ENCODE measurements at places on chromosomes 6 and 20.
A peak's percentile ranks its signal among the peaks of the same experiment; 100 is the strongest.

- no peak for DNase-seq
Measured at GRCh38 chr6:134902936-134903335, 47.0 kb downstream of the ALDH8A1 start.

GRCh38 chr6:37517411-37517812, 17.7 kb upstream of the CCDC167 start:
- DNase-seq = peak; percentile 48

DNA sequence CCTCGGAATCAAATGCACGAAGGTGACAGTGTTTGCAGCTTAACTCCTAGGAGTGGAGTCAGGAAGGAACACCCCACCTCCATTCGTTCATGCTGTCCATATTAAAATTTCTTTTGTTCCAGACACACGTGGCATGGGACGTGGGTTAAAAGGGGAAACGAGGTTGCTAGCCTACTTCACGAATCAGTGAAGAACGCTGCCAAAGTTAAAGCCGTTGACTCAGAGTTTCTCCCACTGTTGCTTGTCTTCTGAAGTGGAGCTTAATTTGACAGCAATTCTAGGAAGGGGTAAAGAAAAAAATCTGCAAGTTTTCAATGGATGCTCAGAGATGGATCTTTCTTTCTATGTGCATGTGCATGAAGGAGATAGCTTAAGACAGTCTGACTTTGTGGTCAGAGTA, 499.1 kb downstream of the CD83 start:
- DNase-seq = no peak

GRCh38 chr20:40961686-40962640, 66.7 kb upstream of the TOP1 start:
- DNase-seq = no peak

GRCh38 chr6:156056085-156056484, 600.4 kb upstream of the NOX3 start:
- no peak for DNase-seq

- DNase-seq = no peak
Measured at GRCh38 chr6:88492241-88492640, 326.1 kb upstream of the CNR1 start.

- DNase-seq = no peak
Measured at GRCh38 chr6:107786179-107786578, 37.9 kb downstream of the SCML4 start.

- peak; percentile 32 for DNase-seq
Measured at GRCh38 chr20:45406260-45407066, 1.6 kb upstream of the DBNDD2 start.

DNA sequence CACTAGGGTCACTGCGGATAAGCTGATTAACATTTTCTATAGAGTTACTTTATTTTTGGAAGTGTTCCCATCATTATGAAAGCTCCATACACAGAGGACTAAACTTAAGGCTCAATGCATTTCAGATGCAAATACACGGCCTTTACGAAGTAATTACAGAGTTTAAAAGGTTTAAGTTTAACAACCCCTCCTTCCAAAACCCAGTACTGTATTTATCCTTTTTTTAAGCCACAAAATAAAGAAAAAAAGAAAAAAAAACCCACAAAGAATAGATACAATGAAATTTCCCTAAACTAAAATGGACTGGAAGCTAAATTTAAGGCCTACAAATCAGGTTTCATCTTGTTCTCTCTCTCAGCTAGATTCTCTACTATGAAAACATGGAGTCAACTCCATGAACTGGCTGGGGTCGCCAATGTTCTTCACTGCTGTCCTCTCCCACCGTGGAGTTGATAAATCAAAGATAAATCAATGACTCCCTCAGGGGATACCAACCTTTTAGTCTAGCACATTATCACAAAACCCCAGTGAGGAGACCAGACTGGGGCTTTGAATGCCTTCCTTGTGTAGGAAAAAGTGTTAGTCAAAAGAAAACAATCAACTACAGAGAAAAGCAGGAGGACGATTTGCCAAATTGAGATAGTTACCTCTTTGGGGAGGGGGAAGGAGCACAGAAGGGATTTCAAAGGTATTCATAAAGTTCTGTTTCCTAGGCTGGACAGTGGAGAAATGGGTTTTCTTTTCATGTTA, 52.5 kb downstream of the TNFRSF21 start:
- no peak for DNase-seq

GRCh38 chr6:45514454-45515230, 136.9 kb upstream of the SUPT3H start:
- no peak for DNase-seq

DNA sequence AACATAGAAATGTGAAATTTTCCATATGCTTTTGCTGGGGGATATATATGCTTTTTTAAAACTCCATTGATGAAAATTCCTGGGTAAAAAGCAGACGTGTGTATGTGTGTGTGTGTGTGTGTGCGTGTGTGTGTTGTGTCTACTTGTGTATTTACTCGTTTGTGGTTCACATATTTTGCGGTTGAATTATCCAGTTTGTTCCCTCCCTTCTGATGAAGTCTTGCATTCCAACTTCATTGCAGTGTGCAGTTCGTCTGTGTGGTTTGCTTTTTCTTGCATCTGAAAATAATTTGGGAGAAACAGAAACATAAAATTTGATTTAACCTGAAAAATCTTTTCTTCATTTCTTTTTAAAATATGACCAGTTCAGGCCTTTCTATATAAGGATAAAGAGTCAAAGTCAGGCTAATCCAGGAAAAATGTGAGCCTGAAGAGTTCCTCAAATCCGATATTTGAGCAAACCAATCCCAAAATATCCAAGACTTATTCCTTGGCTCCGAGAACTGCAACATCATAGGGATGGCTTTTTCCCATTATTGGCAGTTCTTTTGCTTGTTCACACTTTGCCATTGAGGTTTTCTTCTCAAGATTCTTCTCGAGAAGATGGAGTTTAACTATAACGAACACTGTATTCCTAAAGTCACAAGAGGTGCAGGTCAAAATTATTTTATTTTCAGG, 202.2 kb upstream of the CCN2 start:
- peak; percentile 99 for DNase-seq

GRCh38 chr6:5469101-5469846, 208.0 kb downstream of the FARS2 start:
- DNase-seq = no peak

- no peak for DNase-seq
Measured at GRCh38 chr6:24539416-24539815, 44.6 kb downstream of the ALDH5A1 start.

DNA sequence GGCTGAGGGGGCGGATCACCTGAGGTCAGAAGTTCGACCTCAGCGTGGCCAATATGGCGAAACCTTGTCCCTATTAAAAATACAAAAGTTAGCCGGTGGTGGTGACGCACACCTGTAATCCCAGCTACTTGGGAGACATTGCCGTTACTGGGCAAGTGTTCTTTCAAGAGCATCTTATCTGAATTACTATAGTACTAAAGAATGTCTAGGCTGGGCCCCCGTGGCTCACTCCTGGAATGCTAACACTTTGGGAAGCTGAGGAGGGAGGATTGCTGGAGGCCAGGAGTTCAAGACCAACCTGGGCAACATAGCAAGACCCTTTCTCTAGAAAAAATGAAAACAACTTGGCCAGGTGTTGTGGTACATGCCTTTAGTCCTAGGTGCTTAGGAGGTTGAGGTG, 859 bp upstream of the ZFP57 start:
- no peak for DNase-seq

DNA sequence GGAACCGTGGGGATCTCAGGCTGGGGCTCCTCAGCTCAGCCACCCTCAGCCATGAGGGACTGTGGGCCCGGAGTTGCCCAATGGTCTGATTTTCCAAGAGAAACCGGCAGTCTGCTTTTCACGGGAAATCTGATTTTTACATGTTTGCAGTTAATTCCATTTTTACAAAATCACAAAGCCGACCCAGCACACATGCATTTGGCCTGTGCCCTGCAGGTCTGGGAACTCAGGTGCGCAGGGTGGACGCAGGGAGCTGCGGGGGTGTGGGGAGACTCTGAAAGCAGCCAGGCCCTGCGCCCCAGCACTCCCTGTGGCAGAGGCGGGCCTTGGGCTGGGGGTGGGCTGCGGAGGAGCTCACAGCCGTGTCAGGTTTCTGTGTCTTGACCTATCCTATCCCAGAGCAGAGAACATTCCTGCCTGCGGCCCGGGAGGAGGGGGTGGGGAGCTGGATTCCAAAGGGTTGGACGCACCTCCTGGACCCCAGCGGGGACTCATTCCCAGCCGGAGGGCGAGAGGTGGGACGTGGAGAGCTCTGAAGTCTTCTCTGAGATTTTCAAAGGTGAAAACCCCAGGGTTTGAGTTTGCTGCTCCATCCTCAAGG, 60.6 kb downstream of the ADNP start:
- peak; percentile 85 for DNase-seq

DNA sequence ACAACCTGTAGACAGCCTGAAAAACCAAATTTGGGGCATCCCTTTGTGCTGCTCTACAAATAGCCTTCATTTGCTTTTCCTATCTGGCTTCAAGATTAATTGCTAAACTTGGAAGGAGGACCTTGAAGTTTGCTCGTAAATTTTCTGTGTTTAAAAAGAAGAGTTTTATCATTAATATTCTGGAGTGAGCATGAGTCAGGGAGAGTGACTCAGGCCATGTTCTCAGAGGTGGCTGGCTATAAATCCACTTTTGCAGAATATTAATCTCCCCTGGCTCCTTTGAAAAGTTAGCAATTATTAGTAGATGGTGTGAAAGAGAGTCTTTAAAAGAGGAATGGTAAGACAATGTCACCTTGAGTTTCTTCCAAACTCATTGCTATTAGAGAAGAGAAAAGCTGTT, 91.0 kb downstream of the ANKEF1 start:
- peak; percentile 52 for DNase-seq

- DNase-seq = peak; percentile 28
Measured at GRCh38 chr6:132259070-132259469, 142.2 kb downstream of the MOXD1 start.

DNA sequence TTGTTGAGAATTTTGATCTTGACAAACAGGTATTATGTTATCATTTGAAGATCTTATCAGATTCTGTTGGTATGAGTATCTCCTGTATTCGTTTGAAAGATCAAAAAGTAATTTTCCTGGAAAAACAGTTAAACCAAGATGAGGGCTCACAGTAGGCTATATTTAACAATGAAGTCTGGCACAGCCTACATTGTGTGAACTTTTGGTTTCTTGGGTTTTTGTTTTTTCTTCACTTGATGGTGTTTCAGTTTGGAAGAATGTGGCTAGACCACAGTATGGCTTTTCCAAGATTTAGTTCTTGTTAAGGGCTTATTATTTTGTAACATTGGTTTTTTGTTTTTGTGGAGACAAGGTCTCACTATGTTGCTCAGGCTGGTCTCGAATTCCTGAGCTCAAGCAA, 306.4 kb downstream of the CDKAL1 start:
- peak; percentile 46 for DNase-seq

DNA sequence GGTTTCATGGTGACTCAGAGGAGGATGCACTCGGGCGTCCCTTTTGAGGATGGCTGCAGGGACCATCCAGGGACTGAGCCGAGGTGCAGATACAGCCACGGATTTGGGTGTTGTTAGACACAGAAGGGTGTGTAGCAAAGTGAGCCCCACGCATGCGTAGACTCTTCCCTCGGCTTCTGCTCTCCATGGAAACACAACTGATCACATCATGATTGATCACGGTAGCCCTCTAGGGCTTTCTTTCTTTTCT, 606 bp upstream of the ULBP1 start:
- peak; percentile 67 for DNase-seq

GRCh38 chr6:80182308-80182707, 75.8 kb downstream of the BCKDHB start:
- DNase-seq = peak; percentile 82

GRCh38 chr6:125818225-125818657, 27.5 kb downstream of the NCOA7 start:
- DNase-seq = peak; percentile 9

GRCh38 chr6:47141963-47142362, 99.8 kb upstream of the ADGRF1 start:
- DNase-seq = no peak

GRCh38 chr6:101668496-101669030, 275.1 kb downstream of the GRIK2 start:
- DNase-seq = no peak

- no peak for DNase-seq
Measured at GRCh38 chr20:44354979-44355497, 461 bp upstream of the HNF4A start.

DNA sequence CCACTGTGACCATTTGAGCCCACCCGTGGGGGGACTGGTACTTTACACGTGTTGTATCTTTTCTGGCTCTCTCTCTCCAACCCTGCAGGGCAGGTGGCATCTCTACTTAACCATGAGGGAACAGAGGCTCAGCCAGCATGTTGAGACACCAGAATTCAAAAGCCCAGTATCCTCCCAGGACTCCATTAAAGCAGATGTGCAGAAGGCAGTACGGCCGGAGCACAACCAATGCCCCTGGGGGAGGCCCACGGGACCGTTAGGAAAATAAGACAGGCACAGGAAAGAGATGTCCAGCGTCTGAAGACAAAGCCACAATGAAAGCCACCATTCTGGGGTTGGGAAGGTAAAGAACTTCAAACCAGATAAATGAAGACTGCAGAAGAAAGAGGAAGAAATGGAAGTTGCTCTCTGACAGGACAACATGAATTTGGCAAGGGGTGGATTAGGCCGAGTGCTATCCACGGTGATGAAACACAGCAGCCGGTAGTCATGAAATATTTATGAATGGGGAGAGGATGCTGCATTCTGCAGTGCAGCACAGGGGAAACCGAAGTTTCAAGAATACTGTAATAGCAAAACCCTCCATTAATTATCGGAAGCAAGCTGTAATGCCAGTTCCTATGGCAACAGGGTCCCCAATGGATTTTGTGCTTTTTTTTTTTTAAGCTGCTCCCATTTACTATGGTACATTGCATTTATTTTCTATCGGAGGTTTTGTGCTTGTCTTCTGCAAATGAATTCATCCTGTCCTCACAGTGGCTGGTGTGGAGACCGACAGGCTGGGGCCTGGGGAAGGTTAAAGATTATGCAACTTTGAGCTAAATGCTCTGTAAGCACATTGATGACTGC, 179.4 kb downstream of the NRN1 start:
- no peak for DNase-seq

GRCh38 chr20:6566821-6567220, 200.7 kb upstream of the BMP2 start:
- peak; percentile 93 for DNase-seq

- peak; percentile 47 for DNase-seq
Measured at GRCh38 chr20:12047838-12048432, 130.2 kb downstream of the BTBD3 start.

DNA sequence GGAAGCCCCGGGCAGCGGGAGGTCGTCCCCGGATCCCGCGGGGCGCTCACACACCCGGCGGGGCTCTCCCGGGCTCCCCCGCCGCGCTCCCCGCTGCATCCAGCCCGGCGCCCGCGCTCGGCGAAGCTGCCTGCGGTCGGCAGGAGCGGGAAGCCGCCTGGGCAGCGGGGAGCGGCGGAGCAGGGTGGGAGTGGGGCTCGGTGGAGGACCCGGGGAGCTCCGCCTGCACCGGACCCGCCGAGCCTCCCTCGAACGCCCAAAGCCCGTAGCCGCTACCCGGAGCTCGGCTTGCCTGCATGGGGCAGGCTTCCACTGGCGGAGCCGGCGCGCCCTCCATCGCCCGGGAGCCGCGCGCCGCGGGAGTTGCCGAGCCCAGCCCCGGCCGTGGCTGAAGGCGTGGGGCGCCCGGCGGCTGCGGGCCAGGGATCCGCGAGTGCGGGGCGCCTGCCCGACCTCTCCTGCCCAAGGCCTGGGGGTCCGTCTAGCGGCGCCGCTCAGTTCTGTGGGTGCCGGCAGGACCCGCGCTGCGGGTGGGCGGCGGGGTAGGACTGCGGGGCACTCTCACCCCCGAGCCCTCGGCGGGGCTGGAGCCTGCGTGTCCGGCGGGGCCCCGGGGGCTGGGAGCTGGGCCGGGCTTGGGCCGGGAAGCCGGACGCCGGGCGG, 671 bp downstream of the CDH4 start:
- DNase-seq = no peak
